ENCODE measurements at places on chromosomes 11 and 22. TPM values are rescaled to one million over a fixed set of nuclear protein-coding genes. Genes with fewer than 3 reads are reported as not detected.

Gene SYCE3
- total RNA-seq = not detected

Gene HTR3A
- not detected for total RNA-seq

Gene ASPHD2
- total RNA-seq = 0.40 TPM

Gene PRR14L
- total RNA-seq = 51.5 TPM

Gene AIFM3
- total RNA-seq = 0.69 TPM

GRCh38 chr11:6666302-6667183 is 10.9 kb upstream of the DCHS1 start:
- no peak for DNase-seq

- no peak for DNase-seq
Observed at GRCh38 chr22:26514419-26515161, 2.3 kb upstream of the TFIP11 start.

GRCh38 chr11:110422306-110422905 is 7.3 kb upstream of the FDX1 start:
- no peak for DNase-seq

- no peak for DNase-seq
Observed at GRCh38 chr11:124896071-124896750, 1.5 kb downstream of the ROBO4 start.

DNA sequence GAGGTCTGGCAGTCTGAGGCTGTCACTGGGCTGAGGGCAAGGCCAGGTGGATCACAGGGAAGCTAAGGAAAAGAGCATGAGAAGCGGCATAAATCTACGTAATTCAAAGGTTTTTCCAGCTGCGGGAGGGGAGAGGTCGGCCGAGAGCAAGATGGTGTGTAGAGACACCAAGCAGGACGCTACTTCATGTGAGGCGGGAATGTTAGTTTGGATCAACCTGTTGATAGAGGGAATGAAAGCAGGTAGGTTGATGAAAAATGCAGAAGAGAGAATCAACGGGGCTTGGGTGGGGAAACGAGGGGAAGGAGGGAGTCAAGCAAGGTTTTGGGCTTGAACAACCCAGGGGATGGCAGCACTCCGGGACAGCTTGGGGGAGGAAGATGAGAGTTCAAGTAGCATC is 2.9 kb downstream of the B3GNT6 start:
- DNase-seq = no peak

DNA sequence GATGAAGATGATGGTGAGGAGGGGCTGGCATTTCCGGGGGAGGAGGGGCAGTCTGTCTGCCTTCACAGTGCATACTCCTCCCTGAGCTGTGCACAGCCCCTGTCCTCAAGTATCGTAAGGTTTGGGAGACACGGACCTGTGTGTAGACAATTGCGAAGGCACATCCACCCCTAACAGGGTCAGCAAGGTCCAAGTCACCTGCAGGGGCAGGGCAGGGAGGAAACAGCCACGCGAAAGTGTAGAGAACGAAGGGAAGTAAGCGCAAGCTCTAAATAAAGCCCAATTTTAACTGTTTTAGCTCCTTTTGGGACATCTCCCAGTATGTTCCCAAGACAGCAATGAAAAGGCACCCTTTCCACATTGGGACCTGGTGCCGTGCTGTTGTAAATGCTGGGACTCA is 448.2 kb downstream of the TBC1D22A start:
- DNase-seq = no peak

DNA sequence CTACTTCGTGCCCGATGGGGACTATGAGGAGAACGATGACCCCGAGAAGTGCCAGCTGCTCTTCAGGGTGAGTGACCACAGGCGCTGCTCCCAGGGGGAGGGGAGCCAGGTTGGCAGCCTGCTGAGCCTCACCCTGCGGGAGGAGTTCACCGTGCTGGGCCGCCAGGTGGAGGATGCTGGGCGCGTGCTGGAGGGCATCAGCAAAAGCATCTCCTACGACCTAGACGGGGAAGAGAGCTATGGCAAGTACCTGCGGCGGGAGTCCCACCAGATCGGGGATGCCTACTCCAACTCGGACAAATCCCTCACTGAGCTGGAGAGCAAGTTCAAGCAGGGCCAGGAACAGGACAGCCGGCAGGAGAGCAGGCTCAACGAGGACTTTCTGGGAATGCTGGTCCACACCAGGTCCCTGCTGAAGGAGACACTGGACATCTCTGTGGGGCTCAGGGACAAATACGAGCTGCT is 751 bp downstream of the FIBIN start:
- peak; percentile 41 for DNase-seq

GRCh38 chr11:34840736-34841386 is 75.3 kb downstream of the APIP start:
- DNase-seq = no peak

DNA sequence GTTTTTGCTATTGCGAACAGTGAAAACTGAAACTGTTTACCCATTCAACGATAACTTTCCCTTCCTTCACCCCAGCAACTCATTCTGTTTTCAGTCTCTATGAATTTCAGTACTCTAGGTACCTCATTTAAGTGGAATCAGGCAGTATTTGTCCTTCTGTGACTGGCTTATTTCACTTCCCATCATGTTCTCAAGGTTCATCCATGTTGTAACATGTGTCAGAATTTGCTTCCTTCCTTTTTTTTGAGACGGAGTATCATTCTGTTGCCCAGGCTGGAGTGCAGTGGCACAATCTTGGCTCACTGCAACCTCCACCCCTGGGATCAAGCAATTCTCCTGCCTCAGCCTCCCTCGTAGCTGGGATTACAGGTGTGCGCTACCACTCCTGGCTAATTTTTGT is 23.7 kb downstream of the HTR3B start:
- DNase-seq = no peak

DNA sequence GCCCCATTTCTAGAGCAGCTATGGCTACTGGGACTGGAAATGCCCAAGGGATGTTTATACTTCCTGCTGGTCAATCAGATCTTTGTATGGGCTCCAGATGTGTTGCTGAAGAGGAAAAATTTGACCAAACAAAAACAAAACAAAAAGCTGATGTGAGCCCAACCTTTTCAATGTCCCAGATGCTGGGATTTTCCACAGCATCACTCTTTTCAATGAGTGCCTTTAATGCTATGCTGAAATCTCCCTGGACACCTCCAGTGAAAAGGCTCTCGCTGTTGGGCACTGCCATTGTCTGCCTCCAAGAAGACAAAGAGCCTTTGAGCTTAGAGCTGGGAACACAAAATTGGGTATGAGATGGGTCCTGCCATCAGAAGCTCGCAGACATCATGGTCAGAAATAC is 671.9 kb downstream of the NTM start:
- no peak for DNase-seq

GRCh38 chr11:74008373-74009229 is at the start of gene UCP3:
Gene UCP3, minus strand, starts transcription at chr11:74009085. Its CDS starts 2,043 bp downstream, at chr11:74007042.
- DNase-seq = no peak

- DNase-seq = peak; percentile 35
Observed at GRCh38 chr11:6443269-6444003, 2.6 kb upstream of the HPX start.

- DNase-seq = no peak
Observed at GRCh38 chr22:17792854-17793434, 18.7 kb upstream of the BID start.

- no peak for DNase-seq
Observed at GRCh38 chr11:64110465-64111375, 55.2 kb downstream of the MACROD1 start.
